ENCODE measurements at places on chromosomes 5 and 9.

- no peak for DNase-seq
Observed at GRCh38 chr9:132791699-132792240, 86.3 kb downstream of the AK8 start.

GRCh38 chr9:5509573-5509972, 758 bp upstream of the PDCD1LG2 start:
- DNase-seq = no peak

DNA sequence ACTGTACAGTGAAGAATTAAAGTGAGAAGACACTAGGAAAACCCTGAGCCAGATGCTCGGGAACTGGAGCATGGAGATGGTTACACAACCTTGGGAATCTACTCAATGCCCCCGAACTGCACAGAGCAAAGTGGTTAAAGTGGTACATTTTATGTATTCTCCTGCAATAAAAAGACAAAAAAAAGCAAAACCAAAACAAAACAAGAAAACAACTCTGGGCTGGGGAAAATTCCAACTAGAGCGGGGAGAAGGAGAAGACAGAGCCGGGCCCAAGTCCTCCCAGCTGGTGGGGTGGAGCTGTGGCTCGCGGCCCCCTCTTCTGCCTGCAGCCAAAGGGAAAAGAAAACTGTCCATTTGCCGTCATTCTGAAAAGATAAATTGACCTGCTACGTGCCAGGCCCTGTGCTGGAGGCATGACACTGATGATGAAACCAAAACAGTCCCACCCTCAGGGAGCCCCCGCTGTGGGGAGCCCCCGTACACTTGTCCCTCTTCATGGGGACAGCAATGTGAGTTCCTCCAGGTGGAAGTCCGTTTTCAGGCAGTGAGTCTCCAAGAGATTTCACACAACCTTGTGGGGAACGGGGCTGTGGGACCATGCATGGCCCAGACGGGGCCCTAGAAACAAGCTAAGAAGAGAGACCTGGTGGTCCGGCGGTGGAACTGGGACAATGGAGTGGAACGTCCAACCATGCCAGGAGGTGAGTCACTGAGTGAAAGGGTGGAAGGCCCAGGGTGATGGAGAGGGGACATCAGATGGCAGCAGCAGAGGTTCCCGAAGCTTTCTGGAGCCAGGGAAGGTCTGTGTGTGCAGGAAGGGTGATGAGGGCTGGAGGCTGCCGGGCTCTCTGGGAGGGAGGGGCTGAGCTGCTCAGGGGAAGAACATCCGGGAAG, 114.8 kb upstream of the COL5A1 start:
- DNase-seq = no peak

DNA sequence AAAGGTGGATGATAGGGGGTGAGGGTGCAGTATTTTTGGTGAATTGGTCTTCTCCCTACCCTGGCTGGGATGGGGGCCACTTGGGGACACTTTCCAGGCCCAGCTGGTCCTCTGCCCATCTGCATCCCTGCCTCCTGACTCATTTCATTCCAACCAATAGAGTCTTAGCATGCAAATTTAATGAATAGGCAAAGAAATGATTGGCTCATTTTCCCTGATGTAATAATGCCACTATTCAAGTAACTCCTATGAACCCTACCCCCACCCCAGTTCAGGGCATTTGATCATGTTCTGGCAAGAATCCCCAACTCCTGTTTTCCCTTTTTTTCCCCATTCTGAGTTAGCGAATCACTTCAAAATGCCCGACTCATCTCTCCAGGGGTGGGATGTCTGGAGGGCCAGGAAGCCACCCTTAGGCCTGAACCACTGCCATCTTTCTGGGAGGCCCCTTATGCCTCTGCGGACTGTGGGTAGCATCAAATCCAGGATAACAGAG, 56.7 kb downstream of the PCDH1 start:
- DNase-seq = no peak

DNA sequence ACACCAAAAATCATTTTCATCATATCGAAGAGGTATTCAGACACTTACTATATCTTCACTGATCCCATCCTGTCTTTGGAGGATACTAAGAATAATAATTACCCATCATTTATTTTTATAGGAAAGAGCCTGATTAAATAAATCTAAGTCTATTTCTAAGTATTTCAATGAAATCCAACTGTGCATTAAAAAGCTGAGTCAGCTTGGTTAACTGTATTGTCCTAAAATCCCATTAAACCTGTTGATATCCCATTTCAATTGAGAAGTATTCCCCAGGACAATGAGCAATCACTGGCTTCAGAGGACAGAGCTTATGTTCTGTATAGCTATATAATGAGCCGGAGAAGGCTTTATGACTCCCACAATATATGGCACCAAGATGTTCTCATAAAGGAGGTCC, 142.0 kb upstream of the RORB start:
- no peak for DNase-seq

- DNase-seq = no peak
Observed at GRCh38 chr9:136230365-136230764, 15.2 kb downstream of the QSOX2 start.

- DNase-seq = no peak
Observed at GRCh38 chr9:127535834-127536233, 76.2 kb upstream of the STXBP1 start.

DNA sequence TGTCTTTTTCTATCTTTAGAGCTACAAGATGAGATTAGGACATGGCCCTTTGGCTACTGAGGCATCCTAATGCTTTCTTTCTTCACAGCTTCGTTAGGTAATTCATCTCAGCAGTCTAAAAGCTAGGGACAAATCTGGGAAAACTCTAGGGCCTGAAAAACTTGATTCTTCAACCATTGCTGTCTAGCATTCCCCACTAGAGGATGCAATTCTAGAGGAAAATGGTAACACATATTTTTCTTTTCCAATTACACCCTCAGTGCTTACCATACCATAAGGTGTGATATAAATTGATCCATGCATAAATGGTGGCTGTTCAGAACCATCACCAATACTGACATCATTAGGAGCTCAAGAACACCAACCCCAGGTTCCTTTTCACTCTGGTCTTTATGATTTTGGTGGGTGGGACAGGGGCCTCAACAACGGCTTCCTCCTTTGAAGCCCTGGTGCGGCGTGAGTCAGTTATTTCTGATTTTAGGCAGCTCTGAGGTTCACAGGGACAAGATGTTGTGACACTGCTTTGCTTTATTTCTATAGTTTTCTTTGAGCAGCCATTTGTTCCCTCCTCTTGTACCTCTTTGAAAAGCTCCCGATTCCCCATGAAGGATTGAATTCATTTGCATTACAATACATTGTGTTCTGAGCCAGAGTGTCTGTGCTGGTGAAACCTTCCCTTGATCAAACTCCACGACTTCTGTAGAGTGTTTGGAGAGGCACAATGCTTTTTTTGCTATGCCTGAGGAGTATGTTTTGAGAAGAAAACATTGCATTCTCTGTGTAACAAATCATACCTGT, 526.0 kb upstream of the TRPC7 start:
- DNase-seq = no peak

All from GM12892 (cell line).